ENCODE measurements at places on chromosomes 4 and X.

GRCh38 chr4:5416637-5417036 is 291.7 kb downstream of the EVC2 start:
- DNase-seq = no peak

DNA sequence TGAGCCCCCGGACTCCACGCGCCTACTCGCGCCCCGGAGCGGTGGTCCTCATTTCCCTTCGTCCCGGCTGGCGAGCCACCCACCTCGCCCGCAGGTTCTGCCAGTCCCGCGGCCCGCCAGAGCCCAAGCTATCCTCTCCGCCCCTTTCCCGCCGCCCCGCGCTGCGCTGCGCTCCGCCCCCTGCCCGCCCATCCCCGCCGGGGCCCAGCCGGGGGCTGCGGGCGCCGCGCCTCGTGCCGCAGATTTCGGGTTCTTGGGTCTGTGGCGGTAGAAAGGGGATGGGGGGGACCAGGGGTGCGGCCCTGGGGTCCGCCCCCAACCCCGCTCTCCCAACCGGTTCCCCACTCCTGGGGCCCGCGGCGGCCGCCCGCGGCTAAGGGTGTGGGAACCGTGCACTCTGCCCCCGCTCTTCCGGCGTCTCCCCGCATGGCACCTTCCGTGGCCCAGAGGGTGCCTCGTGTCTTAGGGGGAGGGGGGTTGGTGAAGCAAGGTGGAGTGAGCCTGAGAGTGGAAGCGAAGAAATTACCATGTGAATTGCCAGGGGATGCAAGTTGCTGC is 650.8 kb upstream of the DIPK2B start:
- peak; percentile 14 for DNase-seq

GRCh38 chr4:182969651-182970279 is 52.6 kb upstream of the DCTD start:
- no peak for DNase-seq

DNA sequence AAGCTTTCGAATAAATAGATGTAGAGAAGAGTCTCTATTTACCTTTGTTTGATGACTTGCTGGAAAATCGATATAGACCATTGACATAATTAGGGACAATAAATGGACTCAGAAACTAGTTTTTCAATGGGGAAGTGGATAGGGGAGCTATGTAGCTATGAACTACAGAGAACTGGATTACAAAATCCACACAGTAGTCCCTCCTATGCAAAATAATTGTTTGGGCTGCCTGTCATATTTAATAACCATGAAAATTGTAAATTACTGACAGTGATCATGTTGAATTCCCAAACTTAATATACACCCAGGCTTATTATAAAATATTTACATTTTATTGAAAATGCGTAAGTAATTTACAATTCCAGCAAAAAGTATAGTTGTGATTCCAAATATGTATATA is 333.1 kb upstream of the FAM241A start:
- DNase-seq = no peak

GRCh38 chr4:75308049-75308448 is 206.2 kb downstream of the RCHY1 start:
- no peak for DNase-seq

GRCh38 chrX:129600981-129601424 is 53.8 kb downstream of the APLN start:
- DNase-seq = no peak

GRCh38 chr4:142083264-142083663 is 446.9 kb downstream of the IL15 start:
- DNase-seq = no peak

DNA sequence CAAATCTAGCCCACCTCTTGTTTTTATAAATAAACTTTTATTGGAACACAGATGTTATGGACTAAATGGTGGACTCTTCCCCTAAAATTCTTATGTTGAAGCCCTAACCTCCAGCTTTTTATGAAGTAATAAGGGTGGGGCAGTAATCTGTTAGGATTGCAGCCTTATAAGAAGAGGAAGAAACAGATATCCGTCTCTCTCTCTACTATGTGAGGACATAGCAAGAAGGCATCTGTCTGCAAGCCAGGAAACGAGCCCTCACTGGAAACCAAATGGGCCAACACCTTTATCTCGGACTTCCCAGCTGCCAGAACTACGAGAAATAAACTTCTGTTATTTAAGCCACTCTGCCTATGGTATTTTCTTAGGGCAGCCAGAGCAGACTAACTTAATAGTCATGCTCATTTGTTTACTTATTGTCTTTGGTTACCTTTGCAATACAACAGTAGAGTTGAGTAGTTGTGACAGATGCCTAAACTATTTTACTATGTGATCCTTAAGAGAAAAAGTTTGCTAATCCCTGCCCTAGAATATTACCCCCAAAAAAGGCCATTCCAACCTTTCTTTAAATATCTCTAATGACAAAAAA is 67.4 kb downstream of the MANBA start:
- no peak for DNase-seq

- no peak for DNase-seq
Measured at GRCh38 chr4:141375855-141376254, 155.2 kb downstream of the ZNF330 start.

DNA sequence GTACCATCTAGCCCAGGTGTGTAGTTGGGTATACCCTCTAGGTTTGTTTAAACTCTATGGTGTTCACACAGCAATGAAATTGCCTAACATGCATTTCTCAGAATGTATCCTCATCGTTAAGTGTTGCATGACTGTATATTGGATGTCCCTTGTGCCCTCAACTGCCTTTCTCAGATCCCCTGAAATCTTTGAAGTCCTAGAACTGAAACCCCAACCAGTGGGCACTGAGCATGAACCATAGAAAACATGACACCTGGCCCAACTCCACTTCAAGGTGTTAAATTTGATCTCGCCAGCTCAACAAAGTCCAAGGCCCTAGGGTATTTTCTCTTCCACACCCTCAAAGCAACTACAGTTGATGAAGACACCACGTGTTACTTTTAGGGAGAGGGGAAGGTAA is 35.6 kb downstream of the GPR143 start:
- no peak for DNase-seq

DNA sequence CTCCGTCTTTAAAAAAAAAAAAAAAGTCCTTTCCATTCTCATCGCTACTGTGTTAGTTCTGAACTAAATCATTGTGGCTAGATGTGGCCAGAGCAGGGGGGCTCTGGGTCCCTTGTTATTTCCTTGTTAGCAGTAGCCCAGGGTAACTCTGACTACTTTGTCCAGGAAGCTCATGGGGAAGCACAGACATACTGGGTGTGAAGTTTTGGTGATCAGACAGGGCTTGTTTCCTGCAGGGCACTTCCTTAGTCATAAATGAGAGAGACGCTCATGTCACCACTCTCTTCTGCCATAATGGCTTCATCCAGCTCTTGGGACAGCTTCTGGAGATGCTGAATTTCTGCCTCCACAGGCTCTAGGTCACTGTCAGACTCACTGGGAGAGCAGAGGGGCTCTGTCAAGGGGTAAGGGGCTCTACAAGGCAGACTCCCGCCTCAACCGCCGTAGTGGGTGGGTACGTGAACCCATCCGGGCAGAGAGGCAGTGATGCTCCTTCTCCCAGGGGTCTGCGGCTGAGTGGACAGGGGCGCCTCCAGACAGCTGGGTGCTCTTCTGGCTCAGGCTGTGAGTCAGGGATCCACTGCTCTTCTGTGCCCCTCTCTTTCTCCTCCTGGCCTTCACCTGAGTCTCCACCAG is 12.9 kb downstream of the STIM2 start:
- peak; percentile 21 for DNase-seq

- DNase-seq = no peak
Measured at GRCh38 chrX:105463473-105463872, 243.0 kb upstream of the TEX13A start.

GRCh38 chr4:140944572-140944971 is 188.4 kb upstream of the TBC1D9 start:
- DNase-seq = no peak

GRCh38 chrX:292900-293897 is 12.0 kb downstream of the PLCXD1 start:
- DNase-seq = no peak

GRCh38 chr4:92514627-92515026 is 210.9 kb downstream of the GRID2 start:
- DNase-seq = no peak

DNA sequence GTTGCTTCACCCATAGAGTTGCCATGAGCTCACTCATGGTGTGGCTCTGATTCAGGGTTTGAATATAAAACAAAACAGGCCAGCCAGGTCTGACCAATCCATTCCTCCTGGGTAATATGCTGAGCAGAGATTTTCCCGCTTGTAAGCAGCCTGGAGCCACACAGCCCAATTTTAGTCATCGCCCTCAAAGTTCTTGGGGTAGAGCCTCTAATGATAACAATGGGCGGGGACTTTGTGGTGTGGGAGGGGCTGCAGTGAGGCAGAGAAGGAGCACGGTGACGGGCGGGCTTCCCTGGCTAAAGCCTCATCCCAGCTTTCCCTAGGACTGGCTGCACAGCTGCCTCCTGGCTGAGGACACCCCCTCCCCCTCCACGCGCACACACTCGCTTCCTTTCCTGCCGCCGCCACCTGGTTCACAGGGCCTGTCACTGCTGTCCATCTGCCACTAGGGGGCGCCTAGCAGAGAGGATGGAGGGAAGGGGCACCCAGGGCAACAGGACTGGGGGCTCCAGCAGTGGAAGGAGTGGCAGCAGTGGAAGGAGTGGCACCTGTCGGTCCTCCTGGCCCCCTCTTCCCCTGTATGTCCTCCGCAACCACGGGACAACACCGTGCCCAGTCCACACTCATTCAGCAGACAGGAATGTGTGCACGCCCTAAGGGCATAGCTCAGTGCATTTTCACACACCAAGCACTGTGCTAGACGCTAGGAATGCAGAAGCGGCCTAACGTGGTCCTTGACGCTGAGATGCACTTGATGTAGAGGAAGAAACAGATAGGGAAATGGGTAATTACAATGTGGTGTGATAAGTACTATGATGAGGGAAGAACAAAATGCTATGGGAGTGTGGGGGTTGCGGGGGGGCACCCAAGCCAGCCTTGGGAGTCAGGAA is 26.8 kb downstream of the PRPS1 start:
- DNase-seq = peak; percentile 31

DNA sequence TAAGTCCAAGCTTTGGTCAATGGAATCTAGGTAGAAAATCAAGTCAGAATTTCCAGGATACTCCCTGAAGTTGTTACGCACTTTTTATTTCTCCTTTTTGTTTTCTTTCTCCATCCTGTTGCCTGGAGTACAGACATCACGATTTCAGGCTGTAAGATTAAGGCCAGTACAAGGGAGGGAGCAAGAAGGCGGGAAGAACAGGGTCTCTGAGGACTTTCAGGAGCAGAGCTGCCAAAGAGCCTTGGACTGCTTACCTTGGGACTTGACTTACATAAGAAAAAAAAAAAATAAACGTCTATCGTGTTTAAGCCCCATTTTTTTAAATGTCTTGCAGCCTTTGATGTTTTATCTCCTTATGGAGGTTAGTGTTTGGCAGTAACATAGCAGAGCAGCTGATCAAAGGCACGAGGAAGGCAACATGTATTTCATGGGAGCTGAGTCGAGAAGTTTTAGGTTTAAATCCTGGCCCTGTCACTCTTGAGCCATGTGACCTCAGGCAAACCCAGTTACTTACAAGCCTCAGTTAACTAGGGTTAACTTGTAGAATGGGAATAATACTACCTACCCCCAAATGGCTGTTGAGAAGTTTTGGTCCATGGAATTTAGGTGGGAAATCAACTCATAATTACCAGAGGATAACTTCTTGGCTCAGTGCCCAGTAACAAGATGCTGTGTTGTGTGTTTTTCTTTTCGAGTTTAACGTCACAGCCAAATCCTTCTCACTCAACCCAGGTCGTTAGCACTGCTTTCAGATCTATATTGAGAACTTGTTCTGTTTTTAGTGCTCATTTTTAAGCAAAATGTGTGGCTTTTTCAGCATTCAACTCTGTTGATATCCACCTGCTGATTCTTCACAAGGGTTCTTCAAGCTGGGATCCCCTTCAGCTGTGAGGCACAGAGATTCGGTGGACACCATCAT is 106.8 kb downstream of the CLNK start:
- no peak for DNase-seq

DNA sequence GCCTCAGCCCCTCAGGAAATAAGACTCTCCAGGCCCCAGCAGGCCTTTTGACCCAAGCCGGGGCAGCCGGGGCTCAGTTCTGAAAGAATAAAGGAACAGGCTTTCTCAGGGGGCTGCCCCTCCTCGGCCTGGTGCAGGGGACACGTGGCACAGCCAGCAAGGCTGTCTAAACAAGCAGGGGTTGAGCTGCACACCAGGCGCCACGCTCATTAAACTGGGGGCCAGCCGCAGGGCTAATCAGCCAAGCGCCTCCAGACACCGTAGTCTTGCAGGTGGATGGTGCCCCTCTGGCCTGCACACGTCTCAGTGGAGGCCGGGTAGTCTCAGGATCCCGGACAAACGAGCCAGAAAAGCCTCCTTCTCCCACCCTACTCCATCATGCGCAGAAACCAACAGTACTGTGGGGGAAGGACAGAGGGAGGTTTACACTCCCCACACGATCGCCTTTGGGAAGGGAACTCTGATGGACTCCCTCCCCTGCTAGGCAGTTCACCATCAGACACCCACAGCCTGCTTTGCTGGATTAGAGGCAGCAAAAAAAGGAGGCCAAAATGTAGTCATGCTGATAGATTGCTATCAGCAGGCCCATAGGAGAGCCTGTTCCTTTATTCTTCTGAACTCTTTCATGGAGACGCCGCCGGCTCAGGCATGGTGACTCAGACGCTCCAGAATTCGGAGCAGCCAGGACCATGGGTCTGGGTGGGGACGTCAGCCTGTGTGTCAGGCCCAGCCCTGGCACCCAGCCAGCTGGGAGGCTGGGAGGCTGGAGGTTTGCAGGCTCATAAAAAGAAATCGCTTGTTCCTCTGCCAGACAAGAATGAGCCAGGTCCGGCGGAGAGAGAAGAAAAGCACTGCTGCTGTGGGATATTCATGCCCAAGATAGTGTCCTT is 342.4 kb downstream of the BCOR start:
- DNase-seq = no peak

Data from activated naive CD8-positive, alpha-beta T cell treated with anti-CD3 and anti-CD28 coated beads, Interleukin-2, amount 50 U/mL, for 16 hours (primary cell).